H1 (cell line): ENCODE measurements at places on chromosomes 1 and 21.

- H3K27ac ChIP-seq: no peak overlapping the region
- H3K4me1 ChIP-seq: peaks cover 14% of the 10 kb centered on the region
- no peak overlapping the region for H3K4me3 ChIP-seq
- no peaks in the 10 kb centered on the region for H3K36me3 ChIP-seq
- DNase-seq: no peak
Observed at GRCh38 chr21:31913182-31913608, 40.4 kb downstream of the HUNK start.

DNA sequence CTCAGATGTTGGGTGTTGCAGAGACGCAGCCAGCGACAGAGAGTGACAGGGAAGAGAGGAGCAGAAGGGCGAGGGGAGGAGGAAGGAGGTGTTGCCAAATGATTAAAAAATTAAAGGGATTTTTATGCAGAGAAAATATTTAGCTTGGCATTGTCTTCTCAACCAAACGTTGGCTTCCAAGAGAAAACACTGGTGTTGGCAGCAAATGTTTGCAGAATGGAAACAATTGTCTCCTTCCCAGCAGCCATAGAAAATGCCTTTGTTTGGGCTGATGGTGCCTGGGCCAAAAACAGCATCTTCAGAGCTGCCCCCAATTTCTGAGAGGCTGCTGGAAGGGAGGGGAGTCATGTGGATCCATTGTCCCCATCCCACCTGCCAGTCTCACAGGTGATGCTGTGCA is 29.7 kb upstream of the GRIK3 start:
- no peak overlapping the region for H3K4me3 ChIP-seq
- H3K4me1 ChIP-seq: no peaks in the 10 kb centered on the region
- H3K36me3 ChIP-seq: no peaks in the 10 kb centered on the region
- no peaks in the 10 kb centered on the region for H3K27me3 ChIP-seq

- H3K27me3 ChIP-seq: no peaks in the 10 kb centered on the region
- no peak overlapping the region for H3K4me3 ChIP-seq
- no peak for DNase-seq
- H3K4me1 ChIP-seq: peaks cover 2% of the 10 kb centered on the region; the same call in 1 of the 2 replicates
Observed at GRCh38 chr1:167679714-167680113, 42.1 kb upstream of the MPZL1 start.

GRCh38 chr1:208170252-208170651 is 73.9 kb downstream of the PLXNA2 start:
- no peak overlapping the region for H3K4me3 ChIP-seq
- H3K36me3 ChIP-seq: no peaks in the 10 kb centered on the region
- DNase-seq: no peak

DNA sequence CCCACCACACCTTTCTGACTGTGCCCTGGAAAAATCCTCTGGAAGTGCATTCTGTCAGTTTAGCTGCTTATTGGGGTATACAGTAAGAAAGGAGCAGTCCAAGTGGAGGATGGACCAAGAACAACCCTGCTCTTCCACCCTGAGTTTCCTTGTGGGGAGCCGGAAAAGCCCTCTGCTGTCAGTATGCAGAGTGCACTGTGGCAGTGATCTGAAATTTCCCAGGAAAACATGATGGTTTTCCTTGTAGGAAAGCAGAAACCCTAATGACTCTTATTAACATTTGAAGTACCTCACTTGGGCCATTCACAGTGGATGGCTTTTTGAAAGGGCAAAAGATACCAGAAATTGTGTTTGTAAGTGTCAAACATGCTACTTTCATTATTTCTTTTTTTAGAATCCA is 20.5 kb downstream of the ELAVL4 start:
- DNase-seq: no peak
- no peak overlapping the region for H3K27ac ChIP-seq
- no peaks in the 10 kb centered on the region for H3K4me1 ChIP-seq
- H3K4me3 ChIP-seq: no peak overlapping the region
- no peaks in the 10 kb centered on the region for H3K36me3 ChIP-seq
- H3K27me3 ChIP-seq: no peaks in the 10 kb centered on the region

DNA sequence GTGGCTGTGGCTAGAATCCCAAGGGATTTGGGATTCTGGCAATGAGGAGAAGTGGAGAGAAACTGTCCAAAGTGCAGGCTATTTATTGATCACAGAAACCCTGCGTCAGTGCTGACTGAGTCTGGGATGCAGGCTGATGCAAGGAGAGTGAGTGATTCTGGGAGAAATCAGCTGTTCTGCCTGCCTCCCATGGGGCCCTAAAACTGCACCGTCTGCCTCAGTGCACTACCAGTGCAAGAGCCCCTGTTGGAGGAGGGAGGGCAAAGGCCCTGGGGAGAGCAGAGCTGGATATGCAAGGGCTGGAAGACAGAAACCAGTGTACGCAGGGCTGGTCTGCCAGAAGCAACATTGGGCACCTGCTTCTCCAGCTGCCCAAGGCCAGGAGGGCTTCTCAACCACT is 42.6 kb downstream of the C1orf198 start:
- no peaks in the 10 kb centered on the region for H3K36me3 ChIP-seq
- no peaks in the 10 kb centered on the region for H3K27me3 ChIP-seq
- no peaks in the 10 kb centered on the region for H3K4me1 ChIP-seq
- DNase-seq: peak; percentile 39
- H3K27ac ChIP-seq: no peak overlapping the region

DNA sequence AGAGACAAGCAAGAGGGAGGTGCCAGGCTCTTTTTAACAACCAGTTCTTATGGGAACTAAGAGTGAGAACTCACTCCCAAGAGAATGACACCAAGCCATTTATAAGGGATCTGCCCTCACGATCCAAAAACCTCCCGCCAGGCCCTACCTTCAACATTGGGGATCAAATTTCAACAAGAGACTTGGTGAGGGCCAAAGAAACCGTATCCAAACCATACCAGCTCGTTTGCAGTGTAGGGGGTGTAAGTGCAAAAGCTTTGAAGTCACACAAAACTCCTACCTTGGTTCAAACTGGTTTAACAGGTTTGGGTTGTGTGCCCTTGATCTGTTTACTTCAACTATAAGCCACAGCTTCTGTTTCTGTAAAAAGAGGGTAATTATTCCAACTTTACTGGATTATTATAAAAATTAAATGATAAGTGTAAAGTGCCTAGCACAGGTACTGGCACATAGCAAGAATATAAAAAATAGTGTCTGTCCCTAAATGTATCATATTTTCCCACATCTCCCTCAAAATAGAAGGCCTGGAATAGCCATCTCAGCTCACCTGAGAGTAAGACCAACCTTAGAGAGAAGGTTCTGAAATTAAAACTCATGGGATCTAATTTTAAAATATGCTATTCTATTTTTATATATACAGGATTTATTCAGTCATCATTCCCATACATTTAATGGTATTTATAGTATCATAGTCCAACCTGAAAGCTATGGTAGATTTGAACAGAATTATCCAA is 7.0 kb upstream of the USP25 start:
- no peak overlapping the region for H3K4me3 ChIP-seq
- H3K36me3 ChIP-seq: no peaks in the 10 kb centered on the region
- no peak overlapping the region for H3K27ac ChIP-seq
- H3K27me3 ChIP-seq: no peaks in the 10 kb centered on the region; the same call in 1 of the 2 replicates

- DNase-seq: no peak
- no peaks in the 10 kb centered on the region for H3K4me1 ChIP-seq
- no peak overlapping the region for H3K4me3 ChIP-seq
Observed at GRCh38 chr1:14607295-14607694, 8.8 kb downstream of the KAZN start.

DNA sequence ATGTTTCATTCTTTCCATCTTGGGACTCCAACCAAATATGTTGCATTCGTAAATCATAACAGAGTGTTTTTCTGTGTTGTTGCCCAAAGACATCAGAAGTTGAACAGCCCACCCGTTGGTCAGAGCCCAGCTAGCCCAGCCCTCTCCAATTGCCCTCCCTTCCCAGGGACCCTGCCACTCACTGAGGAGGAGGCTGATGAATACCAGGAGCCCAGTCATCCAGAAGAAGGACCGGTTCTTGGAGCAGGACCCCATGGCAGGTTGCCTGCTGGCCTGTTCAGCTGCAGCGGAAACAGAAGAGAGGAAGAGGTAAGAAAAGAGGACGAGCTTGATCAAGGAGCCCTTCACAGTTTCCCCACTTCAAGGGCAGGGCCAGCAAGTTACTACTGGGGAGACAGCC is 172.2 kb upstream of the ETV3 start:
- no peak overlapping the region for H3K4me3 ChIP-seq
- no peak for DNase-seq
- H3K36me3 ChIP-seq: no peaks in the 10 kb centered on the region
- peaks cover 1% of the 10 kb centered on the region; the same call in 1 of the 2 replicates for H3K4me1 ChIP-seq
- no peak overlapping the region for H3K27ac ChIP-seq
